Activated CD4-positive, CD25-positive, alpha-beta regulatory T cell (primary cell): ENCODE measurements at places on chromosomes 2 and 18.

DNA sequence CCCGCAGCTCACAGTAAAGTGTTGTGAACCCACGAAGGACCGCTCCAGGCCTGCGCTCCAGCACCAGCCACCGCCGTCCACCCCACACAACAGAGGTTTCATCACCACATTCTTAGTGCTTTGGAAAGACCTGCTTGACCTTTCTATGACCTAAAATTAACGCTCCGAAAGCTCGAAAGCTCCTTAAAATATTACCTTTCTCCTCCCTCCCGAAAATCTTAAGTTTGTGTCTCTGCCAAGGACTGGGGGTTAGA is 149.2 kb downstream of the TWIST2 start:
- DNase-seq, result no peak

- DNase-seq, result no peak
Measured at GRCh38 chr18:23887493-23887892, 127.1 kb upstream of the TTC39C start.

- DNase-seq, result no peak
Measured at GRCh38 chr2:67896476-67896875, 166.3 kb downstream of the C1D start.

DNA sequence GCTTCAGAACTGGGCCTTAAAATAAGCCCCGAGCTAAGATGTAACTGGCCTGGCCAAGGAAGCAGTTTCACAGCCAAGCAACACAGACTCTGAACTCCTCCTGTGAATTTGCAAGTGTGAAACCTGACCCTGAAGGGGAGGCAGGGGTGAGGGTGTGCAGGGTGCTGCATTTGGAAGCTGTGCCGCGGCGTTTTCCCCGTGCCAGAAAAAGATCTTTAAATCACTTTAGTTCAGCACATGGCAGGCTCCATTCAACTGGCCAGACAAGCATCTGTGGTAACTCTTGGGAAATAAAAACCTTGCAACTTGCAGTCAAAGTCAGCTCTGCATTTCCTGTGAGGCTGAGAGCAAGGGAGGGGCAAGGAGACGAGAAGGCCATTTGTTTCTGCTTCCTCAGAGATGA is 209.3 kb upstream of the SOX11 start:
- no peak for DNase-seq

DNA sequence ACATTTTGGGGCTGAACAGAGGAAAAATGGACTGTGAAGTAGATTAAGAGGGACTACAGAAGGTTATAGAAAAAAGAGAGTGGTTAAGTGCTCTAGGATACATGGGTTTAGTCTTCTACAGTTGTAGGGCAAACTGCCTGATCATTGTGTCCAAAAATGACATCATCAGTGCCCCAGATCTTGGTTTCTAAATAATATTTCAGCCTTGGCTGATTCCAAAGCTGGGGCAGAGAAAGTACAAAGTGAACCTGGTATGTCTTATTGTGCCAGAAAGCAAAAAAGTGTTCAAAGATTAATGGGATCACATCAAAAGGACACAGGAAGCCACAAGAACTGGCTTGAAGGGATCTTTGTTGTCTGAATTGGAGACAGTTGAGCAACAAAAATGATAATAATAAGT is 97.1 kb upstream of the ZNF521 start:
- no peak for DNase-seq

DNA sequence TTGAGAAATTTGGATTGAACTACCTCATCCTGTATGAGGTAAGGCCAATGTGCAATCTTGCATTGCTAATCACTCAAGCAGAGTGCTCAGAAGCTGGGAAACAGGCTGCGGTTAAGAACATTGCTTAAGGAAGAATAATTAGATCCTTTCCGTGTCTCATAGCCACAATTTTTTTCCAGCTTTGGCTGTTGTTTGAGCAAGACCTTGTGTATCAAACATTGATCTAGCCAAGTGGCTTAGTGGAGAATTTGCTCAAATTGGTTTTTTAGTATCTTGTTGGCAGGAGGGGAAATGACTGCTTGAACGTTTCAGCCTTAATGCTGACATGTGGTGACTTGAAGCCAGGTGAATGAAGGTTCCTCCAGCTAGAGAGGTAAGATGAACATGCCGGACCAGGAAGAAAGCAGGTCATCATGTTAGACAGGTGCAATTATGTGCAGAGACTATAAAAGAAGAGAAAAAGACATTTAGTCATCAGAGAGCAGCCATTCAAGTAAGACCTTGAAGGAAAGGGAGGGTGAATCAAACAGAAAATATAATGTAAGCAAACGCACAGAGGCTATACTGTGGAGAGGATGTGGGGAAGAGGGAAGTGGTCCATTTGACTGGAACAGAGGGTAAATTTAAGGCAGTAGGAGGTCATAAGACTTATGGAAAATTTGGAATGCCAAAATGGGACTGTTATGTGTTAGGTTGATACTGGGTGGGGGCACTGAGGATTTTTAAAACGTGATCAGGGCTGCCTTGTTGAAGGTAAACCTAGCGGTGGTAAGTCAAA is 98.9 kb upstream of the CYP1B1 start:
- DNase-seq, result no peak

DNA sequence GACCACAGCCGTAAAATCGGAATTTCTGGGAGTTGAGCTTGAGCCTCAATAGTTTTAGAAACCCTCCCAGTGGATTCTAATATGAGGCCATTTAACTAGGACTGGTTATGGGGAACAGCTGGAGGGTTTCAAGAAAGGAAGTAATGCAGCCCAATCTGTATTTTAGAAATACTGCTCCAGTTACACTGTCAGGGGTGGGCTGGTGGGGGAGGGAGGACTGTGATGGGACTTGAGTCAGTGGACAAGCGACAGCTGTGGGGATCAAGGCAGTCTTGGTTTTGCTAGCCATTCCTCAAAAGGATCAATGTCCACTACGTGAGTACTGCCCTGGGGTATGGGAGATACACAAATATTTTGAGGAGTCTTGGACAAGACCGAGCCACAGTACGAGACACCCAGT is 34.8 kb downstream of the ASB1 start:
- no peak for DNase-seq

- no peak for DNase-seq
Measured at GRCh38 chr2:240374085-240374907, 61.2 kb upstream of the GPC1 start.

GRCh38 chr18:10453261-10453805 is 1.1 kb upstream of the APCDD1 start:
- no peak for DNase-seq

GRCh38 chr18:13290856-13291271 is 72.3 kb downstream of the LDLRAD4 start:
- no peak for DNase-seq

GRCh38 chr2:127371037-127371436 is 16.7 kb downstream of the MAP3K2 start:
- DNase-seq, result no peak

DNA sequence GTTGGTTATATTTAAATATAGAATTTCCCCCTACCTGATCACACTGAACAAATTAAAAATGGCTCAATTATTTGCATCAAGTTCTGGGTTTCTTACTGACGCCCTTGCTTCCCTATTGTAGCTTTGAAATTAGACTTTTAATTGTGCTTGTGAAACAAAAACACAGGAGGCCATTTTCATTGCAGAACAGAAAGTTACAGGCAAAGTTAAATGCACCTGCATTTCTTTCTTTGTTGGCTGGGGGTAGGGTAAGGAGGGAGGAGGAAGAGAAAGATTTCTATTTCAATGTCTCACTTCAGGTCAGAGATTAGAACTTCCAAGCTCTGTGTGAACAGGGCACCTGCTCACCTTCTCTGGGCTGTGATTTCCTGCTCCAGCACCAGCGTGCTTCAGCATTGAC is 199.6 kb downstream of the BCL11A start:
- DNase-seq, result no peak

GRCh38 chr2:53786352-53786704 is 425 bp downstream of the ASB3 start:
- no peak for DNase-seq

GRCh38 chr2:126722546-126722945 is 66.6 kb downstream of the GYPC start:
- no peak for DNase-seq

GRCh38 chr2:106137731-106138521 is 56.2 kb downstream of the UXS1 start:
- no peak for DNase-seq

GRCh38 chr2:190746971-190747761 is 98.3 kb downstream of the NAB1 start:
- no peak for DNase-seq

GRCh38 chr2:946073-946948 is 4.3 kb upstream of the SNTG2 start:
- no peak for DNase-seq
